Stimulated activated CD4-positive, alpha-beta T cell treated with anti-CD3 and anti-CD28 coated beads, Interleukin-15, amount 100 ng/mL, for 24 hours (primary cell): ENCODE measurements at places on chromosomes 1 and 21.

DNA sequence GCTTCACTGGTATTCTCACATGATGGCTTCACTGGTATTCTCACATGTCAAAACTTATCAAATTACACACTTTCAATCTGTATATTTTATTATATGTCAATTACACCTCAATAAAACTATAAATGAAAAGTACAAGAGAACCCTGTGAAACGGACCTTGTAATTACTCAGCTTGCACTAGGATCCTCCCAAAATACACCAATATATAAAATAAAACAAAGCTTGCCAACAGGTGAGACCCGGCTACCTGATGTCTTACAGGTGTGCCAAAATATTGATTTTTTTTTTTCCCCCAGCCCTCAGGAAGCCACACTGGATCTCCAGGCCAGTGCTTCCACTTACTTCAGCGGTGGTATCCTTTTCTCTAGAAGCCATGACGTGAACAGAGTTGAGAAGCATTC lies 22.9 kb downstream of the PIK3C2B start:
- DNase-seq = no peak

- no peak for DNase-seq
These were observed 1.1 kb upstream of the POMGNT1 start for GRCh38 chr1:46199233-46199749.

DNA sequence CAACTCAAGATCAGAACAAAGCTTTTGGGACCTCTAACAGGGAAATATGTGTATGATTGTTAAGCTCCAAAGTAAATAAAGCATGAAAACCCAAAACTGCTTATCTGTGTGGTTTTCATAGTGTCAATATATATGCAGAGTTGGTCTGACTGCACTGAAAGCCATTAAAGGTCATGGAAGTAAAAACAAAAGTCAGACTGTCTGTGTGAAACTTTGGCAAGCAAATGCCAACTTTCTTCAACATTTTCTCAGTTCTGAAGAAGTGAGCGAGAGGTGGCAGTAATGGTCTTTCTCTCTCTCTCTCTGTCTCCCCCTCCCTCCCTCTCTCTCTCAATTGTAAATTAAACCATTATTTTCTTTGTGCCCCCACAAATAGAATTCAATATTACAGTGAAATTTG lies 100.1 kb upstream of the S1PR1 start:
- no peak for DNase-seq

DNA sequence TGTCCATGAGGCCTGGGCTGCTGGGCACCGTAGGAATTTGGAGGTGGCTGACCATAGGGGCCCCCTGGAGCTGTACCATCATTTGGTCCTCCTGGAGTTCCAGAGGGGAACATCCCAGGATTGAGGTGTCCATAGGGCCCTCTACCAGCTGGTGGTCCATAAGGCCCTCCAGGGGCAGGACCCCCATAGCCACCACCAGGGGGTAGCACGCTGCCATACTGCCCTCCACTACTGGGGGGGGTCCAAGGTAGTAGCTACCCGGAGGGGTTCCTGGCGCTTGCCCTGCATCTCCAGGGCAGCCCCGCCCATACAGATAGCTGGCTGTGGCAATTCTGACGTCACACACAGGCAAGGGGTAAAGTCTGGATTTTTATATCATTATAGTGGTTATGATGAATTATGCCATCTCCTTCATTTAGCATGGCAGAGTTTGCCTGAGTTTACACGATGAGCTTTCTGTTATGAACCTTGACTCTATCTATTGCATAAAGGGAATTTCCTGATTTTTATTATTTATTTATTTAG lies 13.2 kb downstream of the MDM4 start:
- no peak for DNase-seq

DNA sequence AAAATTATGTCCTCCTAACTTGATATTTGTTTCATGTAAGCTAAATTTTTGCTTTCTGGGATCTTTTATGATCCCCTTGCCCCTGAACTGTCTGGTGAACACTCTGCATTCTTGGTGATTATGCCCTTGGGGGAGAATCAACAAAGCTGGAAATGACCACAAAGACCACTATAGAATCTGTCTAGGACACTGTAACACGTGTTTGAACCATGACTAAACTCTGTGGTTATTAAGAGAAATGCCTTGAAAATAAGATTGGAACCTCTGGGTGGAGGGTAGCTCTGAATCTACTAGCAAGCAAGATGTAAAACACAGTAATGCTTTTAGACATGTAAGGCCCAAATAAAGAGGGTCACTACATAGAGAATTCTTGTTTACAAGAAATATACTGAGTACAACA lies 237.5 kb downstream of the HMCN1 start:
- DNase-seq = no peak

- no peak for DNase-seq
These were observed 69.2 kb upstream of the EPS8L3 start for GRCh38 chr1:109832945-109833344.

GRCh38 chr1:179036844-179037465 lies 11.3 kb downstream of the FAM20B start:
- DNase-seq = peak; percentile 35

DNA sequence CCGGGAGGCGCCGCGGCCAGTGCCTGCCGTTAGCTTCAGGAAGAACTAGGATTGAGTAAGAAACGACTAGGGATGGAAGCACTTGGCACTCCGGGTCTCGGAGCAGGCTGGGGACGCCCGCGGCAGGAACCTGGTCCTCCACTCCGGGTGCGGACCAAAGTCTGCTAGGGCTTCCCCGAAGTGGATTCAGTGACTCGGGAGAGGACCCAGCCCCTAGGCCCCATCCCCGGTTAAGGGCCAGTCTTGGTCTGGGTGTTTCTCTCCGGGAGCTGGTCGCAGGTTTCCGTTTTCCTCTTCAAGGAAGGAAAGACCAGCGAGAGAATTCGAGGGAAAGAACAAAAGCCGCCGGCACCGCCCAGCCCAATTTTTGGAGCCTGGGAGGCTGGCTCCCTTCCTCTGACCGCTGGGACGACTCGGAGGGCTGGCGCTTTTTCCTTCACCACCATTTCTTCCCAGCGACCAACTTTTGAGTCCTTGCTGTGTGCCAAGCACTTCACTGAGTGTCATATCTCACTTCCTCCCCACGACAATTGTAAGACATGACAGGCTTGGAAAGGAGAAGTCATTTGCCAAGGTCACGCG lies 16.8 kb upstream of the STMN1 start:
- peak; percentile 41 for DNase-seq

GRCh38 chr1:180981596-180982387 lies 40.9 kb downstream of the STX6 start:
- peak; percentile 50 for DNase-seq

GRCh38 chr1:162899422-162900146 lies 38.6 kb upstream of the CCDC190 start:
- no peak for DNase-seq

DNA sequence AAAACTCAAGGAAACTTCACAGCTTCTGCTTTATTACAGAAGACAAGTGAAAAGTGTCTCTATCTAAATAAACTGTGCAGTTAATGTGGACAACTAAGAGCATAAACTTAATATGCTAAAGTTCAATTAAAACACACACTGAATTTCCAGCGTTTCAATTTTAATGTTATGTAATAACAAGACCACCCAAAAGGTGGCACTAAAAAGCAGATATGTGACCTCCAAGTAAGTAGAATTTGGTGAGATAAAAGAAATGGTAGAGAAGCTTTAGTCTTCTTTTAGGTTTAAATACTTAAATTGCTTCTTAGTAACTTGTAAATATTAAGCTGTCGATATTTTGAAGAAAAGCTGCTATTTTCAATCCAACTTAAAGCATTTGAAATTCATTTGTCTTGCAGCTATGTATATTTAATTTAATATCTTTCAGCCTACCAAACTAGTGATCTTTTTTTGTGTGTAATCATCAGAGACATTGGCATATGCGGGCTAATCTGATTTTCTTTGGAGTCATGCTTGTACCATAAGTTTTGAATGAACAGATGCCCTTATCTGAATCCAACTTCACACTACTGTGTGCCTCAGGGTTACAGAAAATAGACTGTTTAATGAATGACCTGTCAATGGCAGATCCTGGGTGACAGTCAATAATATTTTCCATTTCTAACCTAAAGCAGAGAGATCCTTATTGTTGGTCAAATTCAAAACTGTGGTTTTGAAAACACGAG lies 36.5 kb upstream of the ADAMTS1 start:
- no peak for DNase-seq

- no peak for DNase-seq
These were observed 129.3 kb upstream of the VAMP3 start for GRCh38 chr1:7641587-7642417.

DNA sequence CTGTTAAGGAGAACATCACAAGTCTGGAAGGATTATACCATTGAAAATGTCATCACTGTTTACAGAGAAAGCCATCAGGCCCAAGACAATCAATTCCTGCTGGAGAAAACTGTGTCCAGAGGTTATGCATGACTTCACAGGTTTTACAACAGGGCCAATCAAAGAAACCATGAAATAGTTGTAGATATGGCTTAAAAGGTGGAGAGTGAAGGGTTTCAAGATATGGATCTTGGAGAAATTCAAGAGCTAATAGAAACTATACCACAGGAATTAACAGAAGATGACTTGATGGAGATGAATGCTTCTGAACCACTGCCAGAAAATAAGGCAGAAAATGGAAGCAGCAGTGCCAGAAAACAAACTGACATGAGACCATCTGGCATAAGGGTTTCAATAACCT lies 30.2 kb downstream of the USP1 start:
- no peak for DNase-seq

DNA sequence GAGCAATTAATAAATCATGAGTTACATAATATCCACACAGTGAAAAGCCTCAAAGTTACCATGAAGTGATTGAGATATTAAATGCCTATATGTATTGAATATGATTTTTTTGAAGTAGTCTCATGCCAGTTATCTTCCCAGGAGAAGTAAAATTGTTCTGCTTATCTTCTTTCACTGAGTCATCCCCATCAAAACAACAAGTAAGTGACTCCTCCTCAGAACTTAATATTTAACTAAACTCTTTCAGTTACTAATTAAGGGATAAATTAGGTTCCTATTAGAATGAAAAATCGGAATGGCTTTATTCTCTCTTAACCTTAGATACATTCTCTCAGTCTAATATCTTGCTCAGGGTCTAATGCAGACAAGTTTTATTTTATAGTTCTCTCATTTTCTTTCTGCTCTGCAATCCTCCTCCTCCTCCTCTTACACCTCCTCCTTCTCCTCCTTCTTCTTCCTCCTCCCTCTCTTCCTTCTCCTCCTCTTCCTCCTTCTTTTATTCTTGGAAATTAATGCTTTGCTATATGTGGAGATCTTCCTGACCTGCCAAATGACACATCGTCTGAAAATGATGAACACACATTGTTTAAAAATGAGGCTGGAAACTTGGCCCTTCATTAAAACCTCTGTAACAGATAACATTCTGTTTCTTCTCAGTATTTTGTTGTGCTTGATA lies 110.9 kb downstream of the RUNX1 start:
- no peak for DNase-seq

- DNase-seq = no peak
These were observed 62.4 kb upstream of the VAV3 start for GRCh38 chr1:108027389-108027788.

DNA sequence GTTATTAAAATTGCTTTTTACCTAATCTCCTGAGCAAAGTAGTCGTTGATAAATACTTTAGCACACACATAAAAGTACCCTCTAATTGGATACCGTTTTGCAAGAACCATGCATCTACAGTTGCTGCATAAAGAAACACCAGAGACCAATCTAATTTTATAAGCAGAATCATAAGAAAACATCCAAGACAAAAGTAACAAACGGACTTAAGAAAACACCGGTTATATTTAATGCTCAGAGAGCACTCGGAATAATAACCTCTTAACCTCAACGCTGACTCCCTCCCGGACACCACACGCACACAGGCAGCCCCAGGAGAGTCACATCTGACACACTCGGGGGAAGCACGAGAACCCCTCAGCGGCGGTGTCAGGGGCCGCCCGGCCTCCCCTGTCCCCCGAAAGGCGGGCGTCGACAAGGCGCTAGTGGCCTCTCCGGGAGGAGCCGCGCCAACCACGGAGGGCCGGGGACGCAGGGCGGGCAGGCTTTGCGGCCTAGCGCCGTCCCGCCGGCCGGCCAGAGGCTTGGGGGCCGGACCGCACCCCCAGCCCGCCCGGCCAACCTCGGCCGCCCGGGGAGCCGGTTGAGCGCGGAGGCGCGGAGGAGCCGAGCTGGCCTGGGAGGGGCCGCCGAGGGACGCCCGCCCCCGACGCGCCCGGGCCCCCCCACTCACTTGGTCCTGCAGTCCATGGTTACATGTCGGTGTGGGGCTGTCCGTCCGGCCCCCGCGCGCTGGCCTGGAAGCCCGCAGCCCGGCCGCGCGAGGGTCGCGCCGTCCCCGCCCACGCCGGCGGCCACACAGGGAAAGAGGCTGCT lies 606 bp downstream of the DENND1B start:
- DNase-seq = peak; percentile 66

DNA sequence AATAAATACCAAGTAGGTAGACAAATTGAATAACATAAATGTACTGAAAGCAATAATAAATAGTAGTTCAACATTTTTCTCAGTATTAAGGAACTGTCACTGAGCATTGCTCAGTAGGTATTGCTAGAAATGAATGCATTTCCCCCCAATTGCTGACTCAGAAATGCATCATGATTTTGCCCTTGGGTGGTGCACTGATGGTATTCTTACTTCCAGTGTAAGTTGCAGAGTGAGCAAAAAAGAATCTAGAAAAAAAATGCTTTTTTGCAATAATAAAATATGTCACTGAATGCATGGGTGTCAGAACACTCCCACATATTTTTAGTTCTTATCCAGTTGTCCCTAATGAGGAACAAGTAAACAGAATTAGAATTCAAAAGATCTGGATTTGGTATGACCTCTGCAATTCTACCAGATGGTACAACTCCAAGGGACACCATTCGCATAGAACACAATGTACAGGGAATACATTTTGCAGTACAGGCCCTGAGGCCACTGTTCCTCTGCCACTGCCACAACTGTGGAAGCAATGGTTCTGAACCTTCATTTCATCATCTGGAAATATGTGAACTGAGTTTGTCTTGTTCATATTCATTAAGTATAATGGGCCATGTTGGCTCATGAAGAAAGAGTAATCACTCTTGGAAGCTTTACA lies 78.0 kb downstream of the ATP6V1G3 start:
- no peak for DNase-seq

GRCh38 chr1:238409932-238410331 lies 519.2 kb upstream of the ZP4 start:
- no peak for DNase-seq

DNA sequence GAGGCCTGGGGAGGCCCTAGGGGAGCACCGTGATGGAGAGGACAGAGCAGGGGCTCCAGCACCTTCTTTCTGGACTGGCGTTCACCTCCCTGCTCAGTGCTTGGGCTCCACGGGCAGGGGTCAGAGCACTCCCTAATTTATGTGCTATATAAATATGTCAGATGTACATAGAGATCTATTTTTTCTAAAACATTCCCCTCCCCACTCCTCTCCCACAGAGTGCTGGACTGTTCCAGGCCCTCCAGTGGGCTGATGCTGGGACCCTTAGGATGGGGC lies 5.2 kb downstream of the ELF3 start:
- no peak for DNase-seq

GRCh38 chr1:24903011-24903461 lies 27.0 kb downstream of the RUNX3 start:
- DNase-seq = peak; percentile 12
